ENCODE measurements at places on chromosomes 4 and X.
A peak's percentile ranks its signal among the peaks of the same experiment; 100 is the strongest.

GRCh38 chrX:69140837-69141236 lies 24.4 kb downstream of the PJA1 start:
- DNase-seq, result no peak

DNA sequence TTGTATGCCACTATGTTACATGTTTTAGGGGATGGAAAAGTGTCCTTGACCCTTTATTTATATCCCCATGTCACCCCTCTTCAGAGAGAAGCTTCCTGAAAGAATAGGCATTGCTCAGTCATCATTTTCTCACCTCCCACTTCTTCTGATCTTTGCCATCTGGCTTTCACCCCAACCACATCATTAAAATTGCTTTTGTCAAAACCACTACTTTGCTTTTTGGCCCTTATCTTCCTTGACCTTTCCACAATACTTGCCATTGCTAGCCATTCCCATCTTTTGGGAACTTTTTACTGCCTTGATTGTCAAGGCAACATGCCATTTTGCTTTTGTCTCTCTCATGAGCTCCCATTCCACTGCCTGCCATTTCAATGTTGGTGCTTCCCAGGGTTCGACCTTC lies 14.9 kb upstream of the FAM9B start:
- no peak for DNase-seq

- no peak for DNase-seq
Observed at GRCh38 chrX:10589098-10589497, 31.3 kb downstream of the MID1 start.

GRCh38 chr4:105909787-105910281 lies 14.6 kb downstream of the NPNT start:
- DNase-seq, result no peak

- no peak for DNase-seq
Observed at GRCh38 chr4:82601242-82602015, 39.6 kb upstream of the TMEM150C start.

GRCh38 chrX:3271183-3271833 lies 75.1 kb downstream of the MXRA5 start:
- DNase-seq, result no peak

- DNase-seq, result no peak
Observed at GRCh38 chr4:589219-589963, 13.3 kb upstream of the TMEM271 start.

GRCh38 chr4:81896936-81897335 lies 425.2 kb upstream of the RASGEF1B start:
- no peak for DNase-seq

DNA sequence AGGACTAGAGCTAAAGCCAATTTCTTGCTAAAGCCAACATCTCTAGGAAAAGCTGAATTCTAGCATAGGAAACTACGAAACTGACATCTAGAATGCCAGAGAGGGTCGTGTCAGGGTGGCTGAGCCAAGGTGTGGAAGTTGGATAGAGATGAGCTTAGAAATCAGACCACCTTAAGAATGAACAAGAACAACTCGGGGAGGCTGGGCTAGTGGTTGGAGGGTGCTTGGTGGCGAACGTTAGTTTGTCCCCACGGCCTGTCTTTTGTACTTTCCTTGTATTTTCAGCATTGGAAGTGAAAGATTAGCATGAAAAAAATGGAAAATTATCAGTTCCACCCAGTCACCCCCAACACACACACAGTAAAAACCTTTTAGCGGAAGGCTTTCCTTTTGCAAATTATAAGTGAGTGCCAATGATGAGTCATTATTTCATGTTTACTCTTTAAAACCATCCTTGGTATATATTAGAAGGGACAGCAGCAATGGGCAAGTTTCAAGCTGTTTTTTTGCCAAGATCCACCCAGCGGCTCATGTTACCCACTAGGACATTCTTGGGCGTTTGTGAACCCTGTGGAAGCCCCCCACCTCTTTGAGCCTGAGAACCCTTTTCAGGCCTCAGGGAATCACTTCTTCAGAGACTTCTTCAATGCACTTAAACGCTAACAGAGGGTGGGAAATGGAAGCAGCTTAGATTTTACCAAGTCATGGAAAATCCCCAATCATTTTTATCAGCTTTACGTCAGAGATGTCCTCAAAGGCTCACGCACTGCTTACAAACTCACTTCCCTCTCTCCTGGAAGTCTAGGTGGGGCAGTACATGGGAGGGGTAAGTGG lies 4.9 kb upstream of the PPEF1 start:
- no peak for DNase-seq

GRCh38 chrX:40835526-40835925 lies 100.2 kb upstream of the MED14 start:
- DNase-seq, result no peak

DNA sequence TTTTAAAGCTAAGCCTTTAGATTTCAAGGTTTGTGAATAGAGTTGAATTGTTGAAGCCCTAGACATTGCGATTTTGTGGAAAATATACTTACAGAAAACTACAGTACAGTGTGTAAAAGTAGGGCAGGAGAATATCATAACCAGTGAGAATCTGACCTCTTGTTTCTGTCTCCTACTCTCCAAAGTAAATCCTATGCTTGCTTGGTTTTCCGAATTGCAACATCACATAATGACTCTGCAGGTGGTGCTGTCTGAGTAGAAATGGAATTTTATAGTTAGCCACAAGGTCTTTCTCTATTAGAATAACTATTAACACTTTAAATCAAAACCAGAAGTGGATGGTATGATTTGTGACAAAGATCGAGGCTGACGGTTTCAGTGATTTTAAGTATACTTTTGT lies 505.6 kb downstream of the RAPGEF2 start:
- no peak for DNase-seq

- no peak for DNase-seq
Observed at GRCh38 chrX:66635360-66635759, 3.5 kb downstream of the EDA2R start.

DNA sequence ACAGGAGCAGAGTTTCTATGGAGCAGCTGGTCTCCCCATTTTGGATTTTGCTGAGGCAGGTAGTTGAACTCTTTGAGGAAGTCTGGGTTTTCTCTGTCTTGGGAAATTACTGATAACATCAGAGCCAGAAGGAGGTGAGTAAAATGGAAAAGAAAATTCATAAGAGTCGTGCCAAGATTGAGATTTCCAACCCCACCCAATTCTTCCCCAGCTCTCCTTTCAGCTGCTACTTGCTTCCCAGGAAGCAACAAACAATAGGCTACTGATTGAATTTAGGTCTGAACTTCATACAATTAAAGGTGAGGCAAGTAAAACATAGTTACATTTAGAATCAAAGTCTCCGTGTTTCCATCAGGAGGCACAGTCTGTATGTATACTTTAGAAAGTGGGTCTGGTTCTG lies 54.6 kb upstream of the EOLA2 start:
- no peak for DNase-seq

GRCh38 chrX:13123857-13124345 lies 79.5 kb upstream of the FAM9C start:
- DNase-seq, result no peak

DNA sequence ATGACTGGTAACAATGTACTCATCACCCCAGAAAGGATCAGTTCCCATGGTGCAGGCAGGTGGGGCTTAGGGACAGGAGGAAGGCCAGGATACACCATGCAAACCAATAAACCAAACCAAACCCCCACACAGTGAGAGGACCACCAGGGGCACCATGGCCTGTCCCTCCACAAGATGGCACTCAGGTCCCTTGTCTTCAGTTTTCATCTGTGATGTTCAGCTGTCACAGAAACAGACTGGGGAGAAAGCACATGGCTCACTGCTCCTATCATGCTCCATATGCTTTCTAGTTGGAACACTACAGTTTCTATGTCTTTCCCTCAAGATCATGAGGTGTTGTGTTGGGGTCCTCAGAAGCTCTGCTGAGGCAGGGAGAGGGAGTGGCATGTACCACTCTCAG lies 10.1 kb downstream of the HS3ST1 start:
- DNase-seq, result no peak

- no peak for DNase-seq
Observed at GRCh38 chr4:145301386-145302080, 121.1 kb upstream of the OTUD4 start.

GRCh38 chrX:13144927-13145655 lies 100.7 kb upstream of the FAM9C start:
- no peak for DNase-seq

DNA sequence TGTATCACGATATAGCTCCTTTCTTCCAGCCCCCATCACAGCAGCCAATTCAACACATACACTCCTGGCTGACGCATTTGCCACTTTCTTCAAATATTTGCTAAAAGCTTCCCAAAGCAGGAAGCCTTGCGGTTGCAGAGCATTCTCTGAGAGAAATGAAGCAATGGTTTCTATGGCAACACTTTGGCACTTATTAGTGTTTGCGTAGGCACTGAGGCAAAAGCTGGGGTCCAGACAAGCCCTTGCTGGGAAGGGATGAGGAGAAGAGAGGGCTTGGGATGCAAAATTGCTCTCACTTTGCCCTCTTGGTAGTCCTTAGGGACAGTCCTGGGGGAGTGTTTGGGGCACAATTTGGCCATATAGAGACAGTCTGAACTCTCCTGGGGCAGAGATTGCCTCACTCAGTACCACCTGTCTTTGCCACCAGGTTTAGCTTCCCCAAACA lies 55.0 kb upstream of the PAK3 start:
- peak; percentile 27 for DNase-seq

- DNase-seq, result no peak
Observed at GRCh38 chr4:109444182-109444844, 10.7 kb downstream of the SEC24B start.

DNA sequence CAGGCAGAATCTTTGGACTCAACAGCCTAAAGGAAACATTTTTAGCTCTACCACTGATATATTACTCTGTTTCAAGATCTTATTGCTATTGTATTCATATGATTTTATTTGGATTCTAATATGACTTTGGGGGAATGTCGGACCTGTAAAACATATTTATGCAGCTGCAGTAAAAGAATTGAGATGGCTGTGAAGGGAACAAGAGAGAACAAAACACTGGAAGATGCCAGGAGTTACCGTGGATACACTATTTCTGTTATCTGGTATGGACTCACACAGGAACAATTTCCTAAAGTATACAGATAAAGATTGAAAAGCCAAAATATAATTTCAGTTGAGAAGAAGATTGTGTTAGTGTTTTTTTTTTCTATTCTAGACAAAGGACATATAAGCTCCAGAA lies 113.0 kb upstream of the DCLK2 start:
- DNase-seq, result no peak

GRCh38 chrX:11214346-11215190 lies 78.6 kb upstream of the AMELX start:
- DNase-seq, result no peak

DNA sequence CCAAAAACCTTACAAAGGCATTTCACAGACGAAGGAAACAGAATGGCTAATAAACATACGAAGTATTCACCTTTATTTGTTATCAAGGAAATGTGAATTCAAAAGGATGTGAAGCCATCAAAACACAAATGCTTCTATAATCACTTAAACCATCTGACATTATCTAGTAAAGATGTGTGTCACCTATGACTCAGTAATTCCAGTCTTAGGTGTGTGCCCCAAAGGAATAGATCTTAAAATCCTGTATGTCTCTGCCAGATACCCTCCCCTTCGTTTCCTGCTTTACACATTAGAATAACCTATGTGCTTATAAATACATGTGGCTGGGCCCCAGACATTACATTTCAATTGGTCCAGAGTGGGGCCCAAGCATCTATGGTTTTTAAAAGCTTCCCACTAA lies 41.8 kb upstream of the CEP135 start:
- DNase-seq, result no peak

GRCh38 chr4:86961605-86962295 lies 26.9 kb downstream of the AFF1 start:
- no peak for DNase-seq

GRCh38 chr4:186943411-186943810 lies 219.8 kb upstream of the FAT1 start:
- no peak for DNase-seq

DNA sequence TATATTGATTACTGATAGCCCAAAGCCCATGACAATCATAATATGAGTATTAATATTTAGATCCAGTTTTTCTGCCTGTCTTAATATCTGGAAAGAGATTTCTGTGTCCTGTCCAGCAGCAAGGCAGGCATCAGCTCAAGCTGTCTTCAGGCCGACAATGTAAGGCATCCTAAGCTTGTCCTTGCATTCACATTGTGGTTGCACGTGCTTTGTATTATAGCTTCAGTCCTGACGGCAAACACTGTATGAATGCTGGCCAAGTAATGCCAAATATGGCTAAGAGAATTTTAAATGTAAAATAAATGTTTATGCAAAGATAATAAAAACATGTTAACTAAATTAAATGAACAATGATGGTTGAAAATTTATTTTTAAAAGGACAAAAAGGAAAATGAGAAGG lies 255.7 kb upstream of the RPS6KA3 start:
- no peak for DNase-seq

GRCh38 chrX:137568741-137569469 lies 3.0 kb downstream of the ZIC3 start:
- DNase-seq, result no peak

DNA sequence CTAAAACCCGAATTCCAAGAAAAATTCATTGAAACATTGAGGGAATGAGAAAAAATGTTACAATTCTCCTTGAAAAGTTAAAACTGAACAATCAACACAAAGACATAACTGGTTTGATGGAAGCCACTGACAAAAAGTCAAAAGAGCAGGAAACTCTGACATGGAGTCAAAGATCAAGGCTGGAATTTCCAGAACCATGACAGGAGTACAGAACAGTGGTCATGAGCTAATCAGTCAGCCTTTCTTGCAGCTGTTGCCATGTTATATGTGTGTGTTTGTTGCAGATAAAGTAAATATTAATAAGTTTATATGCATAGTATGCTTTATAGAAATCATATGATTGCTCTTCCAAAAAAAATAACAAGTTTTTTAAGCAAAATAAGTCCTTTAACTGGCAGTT lies 184.7 kb upstream of the HCCS start:
- DNase-seq, result no peak

- no peak for DNase-seq
Observed at GRCh38 chr4:111979921-111980320, 165.3 kb upstream of the FAM241A start.

GRCh38 chr4:985123-985830 lies 1.6 kb upstream of the IDUA start:
- peak; percentile 67 for DNase-seq

- no peak for DNase-seq
Observed at GRCh38 chr4:159778298-159778697, 675.4 kb downstream of the RAPGEF2 start.

DNA sequence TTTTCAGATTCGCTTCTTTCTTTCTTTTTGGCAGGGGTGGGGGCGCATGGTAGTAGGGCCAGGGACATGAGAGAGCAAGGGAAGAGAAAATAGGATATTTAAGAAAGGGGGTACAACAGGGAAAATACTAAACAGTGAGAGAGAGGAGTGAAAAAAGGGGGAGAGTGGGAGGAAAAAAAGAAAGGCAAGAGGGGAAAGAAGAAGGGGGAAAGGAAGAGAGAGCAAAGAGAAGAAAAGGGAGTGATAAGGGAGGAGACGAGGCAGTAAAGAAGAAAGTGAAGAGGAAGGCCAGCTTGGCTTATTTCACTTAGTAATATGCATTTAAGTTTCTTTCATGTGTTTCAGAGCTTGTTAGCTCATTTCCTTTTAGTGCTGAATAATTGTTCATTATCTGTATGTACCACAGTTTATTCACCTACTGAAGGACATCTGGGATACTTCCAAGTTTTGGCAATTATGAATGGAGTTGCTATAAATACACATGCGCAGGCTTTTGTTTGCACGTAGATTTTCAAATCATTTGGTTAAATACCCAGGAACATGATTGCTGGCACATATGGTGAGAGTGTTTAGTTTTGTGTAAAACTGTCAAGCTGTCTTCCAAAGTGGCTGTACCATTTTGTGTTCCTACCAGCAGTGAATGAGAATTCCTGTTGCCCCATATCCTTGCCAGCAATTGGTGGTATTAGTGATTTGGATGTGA lies 37.3 kb downstream of the CASP6 start:
- no peak for DNase-seq
